ENCODE measurements at places on chromosomes 2 and 18.

- no peak for DNase-seq
Measured at GRCh38 chr2:239315308-239315707, 85.5 kb downstream of the HDAC4 start.

GRCh38 chr2:63811063-63811462 is 30.6 kb upstream of the UGP2 start:
- no peak for DNase-seq

DNA sequence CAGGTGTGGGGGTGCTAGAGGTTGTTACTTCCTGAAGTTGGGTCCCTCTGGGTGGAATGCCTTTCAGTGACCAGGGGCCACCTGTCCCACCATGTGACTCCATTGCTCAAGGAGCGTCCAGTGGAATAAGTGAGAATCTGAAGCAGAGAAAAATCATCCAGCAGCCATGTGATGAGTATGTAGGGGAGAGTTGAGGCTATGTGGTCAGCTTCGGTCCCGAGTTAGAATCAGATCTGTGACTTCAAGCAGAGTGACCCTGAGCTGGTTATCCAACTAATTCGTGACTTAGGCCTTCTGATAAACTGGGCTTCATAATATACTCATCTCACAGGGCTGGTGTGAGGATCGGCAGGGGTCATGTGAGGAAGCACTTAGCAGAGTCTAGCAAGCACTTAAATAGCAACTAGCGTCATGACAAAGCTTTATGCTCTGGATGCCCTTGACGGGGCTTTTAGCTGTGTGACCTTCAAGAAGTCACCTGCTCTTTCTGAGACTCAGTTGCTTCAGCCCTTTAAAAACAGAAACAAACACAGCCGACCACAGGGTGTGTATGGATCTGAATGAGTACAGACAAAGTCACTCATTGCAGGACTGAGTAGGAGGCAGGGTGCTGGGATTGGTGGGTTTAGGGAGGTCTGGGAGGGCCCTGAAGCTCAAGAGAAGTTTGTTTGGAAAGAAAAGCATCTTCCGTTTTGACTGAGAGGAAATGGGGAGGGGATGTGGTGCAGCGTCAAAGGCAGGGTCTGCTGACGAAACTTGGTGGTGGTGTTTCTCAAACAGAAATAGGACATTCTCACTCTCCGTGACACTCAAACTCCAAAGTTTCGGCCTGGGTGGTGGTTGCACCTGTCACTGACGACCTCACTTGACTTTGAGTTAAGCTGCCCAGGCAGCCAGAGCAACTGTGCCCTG is 264.0 kb upstream of the CXCR4 start:
- DNase-seq: no peak

DNA sequence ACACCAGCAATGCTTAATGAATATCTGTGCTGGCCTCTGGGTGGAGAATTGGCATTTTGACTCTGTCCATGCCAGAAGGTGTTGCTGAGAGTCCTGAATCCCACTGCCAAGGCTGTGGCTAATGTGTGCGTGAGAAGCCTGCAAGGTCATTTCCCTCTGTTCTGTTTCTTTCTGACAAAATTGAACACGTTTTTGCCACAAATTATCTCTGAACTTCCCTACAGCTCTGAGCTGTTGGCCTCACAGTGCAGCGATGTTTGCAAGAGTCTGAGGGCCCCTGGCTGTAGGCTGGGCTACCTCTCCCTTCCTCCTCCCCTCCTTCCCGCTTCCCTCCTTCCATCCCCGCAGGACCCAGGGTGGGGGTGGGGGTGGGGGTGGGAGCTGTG is 154.1 kb upstream of the HS6ST1 start:
- no peak for DNase-seq

- DNase-seq: no peak
Measured at GRCh38 chr2:177484180-177484795, 91.7 kb downstream of the AGPS start.

GRCh38 chr2:231425811-231426703 is 30.5 kb downstream of the B3GNT7 start:
- DNase-seq: no peak

- DNase-seq: no peak
Measured at GRCh38 chr2:239548965-239549595, 148.3 kb upstream of the HDAC4 start.

DNA sequence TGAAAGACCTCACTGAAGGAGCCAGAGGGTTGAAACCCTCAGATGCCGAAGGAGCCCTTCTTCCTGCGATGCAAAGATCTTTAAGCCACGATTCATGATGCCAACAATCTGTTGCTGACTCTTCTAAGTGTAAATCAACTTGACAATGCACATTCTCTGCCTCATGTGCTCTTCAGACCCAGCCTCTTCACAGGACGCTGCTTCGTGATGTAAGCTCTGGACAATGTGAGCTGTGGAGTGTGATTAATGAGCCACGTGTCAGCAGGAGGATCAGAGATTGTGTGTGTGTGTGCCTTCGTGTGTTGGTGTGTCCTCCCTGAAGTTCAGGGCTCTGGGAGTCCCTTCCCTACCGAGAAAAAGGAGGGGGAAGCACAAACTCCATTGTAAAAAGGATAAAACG is 26.5 kb upstream of the TWIST2 start:
- no peak for DNase-seq

- DNase-seq: no peak
Measured at GRCh38 chr2:140508756-140509155, 1622.1 kb downstream of the LRP1B start.

- DNase-seq: no peak
Measured at GRCh38 chr2:55334728-55335127, 65.7 kb upstream of the MTIF2 start.

GRCh38 chr2:182412858-182413257 is 14.0 kb downstream of the PDE1A start:
- DNase-seq: no peak

DNA sequence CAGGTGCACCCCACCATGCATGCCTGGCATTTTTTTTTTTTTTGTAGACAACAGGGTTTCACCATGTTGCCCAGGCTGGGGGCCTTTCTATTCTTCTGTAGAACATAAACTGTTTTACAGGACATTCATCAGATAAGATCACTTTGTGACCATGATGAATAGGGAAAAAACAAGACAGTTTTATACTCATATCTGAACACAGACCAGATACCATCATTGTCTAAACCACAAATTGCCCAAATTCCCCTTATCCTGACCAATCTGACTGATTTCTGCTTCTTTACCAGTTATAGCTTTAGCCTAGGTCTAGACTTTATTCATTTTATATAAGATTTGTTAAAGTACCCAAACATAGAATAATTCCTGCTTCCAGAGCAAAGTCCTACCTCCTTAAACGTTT is 1699.3 kb upstream of the TMEFF2 start:
- DNase-seq: no peak

GRCh38 chr2:179692610-179693009 is 168.8 kb downstream of the ZNF385B start:
- DNase-seq: no peak

- no peak for DNase-seq
Measured at GRCh38 chr2:128516938-128517337, 198.3 kb upstream of the HS6ST1 start.

DNA sequence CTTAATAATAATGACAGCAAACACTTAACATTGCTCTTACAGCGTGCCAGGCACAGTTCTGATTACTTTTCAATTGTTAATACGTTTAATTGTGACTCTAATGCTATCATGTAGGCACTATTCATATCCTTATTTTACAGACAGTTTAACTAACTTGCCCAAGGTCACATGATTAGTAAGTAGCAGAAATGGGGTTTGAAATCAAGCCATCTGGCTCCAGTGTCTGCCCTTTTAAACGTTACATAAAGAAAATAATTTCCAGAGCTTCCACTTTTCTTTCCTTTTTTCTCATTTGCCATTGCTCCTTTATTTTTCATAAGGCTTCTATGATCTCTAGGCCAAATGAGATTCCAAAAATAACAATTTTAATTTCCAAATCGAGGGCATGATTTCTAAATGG is 50.6 kb upstream of the IKZF2 start:
- no peak for DNase-seq

DNA sequence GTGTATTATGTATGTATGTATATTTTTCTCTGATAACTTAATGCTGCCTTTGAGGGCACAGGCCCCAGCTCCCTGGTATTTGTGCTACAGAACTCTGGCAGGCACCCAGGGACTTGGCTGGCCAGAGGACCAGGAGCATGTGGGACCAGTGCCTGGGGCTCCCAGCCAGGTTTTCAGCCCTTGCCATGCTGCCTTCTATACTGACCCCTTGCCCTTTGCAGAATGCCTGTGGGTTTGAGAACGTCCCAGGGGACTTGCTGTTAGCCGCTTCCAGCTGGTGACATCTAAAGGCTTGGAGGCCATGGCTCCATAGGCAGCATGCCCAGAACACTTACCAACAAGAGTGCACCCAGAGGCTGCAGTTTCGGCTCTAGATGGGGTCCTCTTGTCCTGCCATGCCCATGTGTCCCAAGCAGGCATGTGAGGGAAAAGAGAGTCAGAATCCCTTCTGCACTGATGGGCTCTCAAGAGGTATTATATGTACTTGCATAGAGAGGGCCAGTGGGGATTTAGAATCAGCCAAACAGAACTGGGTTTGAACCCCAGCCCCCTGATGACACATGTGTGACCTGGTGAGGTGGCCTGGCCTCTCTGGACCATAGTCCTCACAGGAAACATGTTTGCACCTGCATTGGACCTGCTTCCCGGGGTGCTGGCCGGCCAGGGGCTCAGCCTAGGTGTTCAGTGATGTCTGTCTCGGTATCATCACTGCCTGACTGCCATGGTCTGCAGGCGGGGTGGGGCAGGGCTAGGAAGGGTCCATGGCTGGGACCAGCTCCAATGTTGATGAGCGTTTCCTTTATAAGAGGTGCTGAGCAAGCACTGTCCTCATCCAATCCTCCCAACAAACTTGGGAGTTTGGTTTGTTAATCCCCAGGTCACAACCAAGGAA is 119.2 kb upstream of the FHL2 start:
- no peak for DNase-seq

DNA sequence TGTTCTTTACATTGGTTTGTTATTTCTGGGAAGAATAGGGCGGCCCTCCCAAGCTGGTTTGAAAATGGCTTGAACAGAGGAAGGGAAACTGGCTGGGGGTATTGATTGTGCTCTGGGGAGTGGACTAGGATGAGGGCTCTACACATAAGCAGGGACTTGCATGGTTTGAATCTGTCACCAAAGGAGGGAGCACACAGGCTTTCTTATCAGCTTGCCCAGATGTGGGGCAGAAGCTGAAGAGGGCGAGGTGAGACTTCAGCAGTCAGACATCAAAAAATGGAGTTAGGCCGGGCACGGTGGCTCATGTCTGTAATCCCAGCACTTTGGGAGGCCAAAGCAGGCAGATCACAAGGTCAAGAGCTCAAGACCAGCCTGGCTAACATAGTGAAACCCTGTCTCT is 7.2 kb upstream of the RAB12 start:
- no peak for DNase-seq

DNA sequence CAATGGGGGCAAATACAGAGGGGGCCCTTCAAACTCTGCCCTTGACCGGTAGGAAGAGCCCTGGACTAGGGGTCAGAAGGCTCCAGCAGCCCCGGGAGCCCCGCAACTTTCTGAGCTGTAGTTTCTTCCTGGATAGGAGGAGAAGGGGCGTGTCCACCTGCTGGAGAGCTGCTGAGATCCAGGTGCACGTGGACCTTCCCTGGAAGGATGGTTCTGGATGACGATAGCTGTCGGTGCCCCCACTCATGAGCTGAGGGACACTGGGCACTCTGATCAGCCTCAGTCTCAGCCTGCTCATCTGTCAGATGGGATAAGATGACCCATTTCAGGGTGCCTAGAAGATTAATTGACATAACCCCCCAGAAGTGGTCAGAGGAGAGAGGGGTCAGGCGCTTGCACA is 125.2 kb upstream of the HDAC4 start:
- no peak for DNase-seq

- DNase-seq: no peak
Measured at GRCh38 chr18:29496152-29496680, 1319.3 kb upstream of the CDH2 start.

DNA sequence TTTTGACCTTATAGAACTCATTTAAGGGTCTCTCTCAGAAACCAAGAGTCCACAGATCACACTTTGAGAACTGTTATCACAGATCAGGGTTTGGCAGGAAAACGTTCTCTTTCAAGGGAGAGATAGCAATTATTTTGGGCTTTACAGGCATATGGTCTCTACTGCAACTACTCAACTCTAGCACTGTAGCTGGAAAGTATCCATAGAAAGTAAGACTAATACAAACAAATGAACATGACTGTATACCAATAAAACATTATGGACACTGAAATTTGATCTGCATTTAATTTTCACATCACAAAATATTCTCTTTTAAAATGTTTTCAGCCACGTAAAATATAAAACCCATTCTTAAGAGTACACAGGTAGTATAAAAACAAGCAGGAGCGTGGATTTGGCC is 100.5 kb downstream of the TRIP12 start:
- DNase-seq: no peak

DNA sequence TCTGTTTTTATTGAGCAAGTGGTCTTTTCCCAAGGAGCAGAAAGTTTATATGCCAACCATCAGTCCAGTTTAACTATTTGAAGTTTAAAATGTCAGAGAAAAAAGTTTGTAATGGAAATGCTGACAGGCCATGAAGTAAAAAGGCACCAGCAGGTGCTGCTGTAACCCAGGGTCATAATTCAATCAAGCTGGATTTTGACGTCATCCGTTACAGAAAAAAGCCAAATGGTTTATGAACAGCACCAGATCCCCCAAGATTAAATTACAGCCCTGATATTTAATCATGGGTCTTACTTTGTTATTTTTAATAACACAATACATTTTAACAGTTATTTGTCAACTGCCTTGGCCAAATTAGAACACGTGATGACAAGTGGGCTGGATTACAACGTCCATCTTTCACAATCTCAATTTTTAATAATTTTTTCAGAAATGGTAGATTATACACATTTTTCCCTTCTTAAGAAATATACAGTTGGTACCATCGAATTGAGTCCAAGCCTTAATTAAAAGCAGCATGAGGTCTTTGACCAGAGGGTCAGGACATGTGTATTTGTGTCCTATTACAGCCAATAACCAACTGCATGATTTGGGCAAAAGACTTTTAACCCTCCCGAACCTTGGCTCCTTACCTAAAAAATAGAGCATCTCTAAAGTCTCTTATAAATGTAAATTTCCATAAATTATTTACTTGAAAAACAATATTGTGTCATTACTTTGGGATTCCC is 10.0 kb downstream of the TCF4 start:
- no peak for DNase-seq

GRCh38 chr2:15668611-15669305 is 77.1 kb downstream of the DDX1 start:
- no peak for DNase-seq
